ENCODE measurements at places on chromosomes 5 and 9.

DNA sequence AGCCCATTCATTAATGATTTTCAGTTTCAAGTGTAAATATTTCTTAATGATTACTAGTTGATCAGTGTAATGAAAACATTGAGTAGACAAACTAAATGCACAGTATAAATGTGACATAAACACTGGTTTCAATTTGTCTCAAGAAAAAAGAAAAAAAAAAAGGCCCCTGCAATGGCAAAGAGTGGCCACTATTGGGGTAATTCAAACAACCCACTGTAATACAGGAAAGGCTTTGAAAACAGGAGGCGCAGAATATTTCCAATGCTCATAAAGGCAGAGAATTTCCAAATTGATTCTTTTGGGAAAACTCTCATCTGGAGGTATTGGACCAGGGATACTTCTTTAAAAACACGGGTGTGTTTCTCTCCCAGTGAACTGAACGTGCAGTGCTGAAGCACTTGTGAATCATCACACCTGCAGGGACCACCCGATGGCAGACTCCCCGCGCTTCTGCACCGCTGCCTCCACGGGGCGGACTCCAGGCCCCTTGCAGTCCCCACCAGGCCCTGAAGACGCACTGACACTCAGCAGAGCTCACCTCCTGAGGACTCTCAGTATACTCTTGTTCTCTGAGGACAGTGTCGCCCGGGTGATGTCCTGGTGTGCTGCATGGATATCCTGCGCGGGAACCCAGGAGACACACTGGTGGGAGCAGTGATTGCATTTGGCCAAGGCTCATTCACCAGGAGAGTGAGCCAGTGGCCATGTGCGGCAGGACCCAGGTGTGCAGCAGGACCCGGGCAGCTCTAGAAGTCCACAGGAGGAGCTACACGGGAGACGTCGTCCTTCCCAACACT is 227.6 kb upstream of the IRX4 start:
- DNase-seq, result no peak

GRCh38 chr9:33011831-33012230 is 10.4 kb upstream of the APTX start:
- DNase-seq, result no peak

DNA sequence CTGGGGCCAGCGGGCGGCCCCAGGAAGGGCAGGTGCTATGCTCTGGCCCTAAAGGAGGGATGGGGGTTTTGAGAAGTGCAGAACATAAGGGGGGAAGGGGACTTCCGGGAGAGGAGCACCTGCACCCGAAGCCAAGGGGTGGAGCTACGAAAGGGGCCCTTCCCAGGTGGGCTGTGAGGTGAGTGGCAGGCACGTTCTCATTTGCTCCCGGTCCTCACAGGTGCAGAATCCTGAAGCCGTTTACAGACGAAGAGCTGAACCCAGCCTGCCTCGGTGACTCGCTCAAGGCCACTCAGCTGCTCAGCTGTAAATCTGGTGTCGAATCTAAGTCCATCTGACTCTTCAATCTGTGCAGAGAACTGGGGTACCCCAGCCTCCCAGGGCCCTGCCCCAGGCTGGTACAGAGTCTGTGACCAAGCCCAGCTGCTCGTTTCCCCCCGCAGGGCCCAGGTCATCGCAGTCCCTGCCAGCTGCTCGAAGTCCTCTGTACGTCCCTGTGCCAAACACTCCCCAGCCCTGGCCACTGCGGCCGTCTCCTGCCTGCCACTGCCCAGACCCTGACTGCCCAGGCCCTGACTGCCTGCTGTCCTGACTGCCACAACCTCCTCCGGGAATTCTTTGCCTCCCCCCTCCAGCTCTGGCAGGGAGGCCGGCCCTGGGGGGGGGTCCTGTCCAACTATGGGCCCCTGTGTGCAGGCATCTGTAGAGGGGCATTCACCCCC is 53.8 kb upstream of the RXRA start:
- DNase-seq, result no peak

- DNase-seq, result no peak
Measured at GRCh38 chr9:27548055-27548741, 18.6 kb upstream of the MOB3B start.

DNA sequence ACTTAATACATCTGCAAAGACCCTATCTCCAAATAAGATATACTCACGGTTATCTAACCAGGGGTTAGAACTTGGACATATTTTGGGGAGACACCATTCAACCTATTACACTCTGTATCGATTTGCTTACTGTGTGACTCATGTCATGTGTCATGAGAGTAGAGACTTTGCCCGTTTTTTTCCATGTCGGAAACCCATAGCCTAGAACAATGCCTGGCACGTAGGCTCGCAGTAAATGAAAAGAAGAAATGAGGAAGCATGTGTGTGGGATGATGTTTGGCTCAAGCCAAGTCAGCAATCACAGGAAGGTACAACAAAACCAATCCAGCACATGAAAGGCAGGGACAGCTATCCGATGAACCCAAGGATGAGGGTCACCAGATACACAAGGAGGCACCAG is 94.6 kb upstream of the DNAH5 start:
- no peak for DNase-seq

GRCh38 chr5:178307267-178308045 is 74.9 kb upstream of the PHYKPL start:
- no peak for DNase-seq

DNA sequence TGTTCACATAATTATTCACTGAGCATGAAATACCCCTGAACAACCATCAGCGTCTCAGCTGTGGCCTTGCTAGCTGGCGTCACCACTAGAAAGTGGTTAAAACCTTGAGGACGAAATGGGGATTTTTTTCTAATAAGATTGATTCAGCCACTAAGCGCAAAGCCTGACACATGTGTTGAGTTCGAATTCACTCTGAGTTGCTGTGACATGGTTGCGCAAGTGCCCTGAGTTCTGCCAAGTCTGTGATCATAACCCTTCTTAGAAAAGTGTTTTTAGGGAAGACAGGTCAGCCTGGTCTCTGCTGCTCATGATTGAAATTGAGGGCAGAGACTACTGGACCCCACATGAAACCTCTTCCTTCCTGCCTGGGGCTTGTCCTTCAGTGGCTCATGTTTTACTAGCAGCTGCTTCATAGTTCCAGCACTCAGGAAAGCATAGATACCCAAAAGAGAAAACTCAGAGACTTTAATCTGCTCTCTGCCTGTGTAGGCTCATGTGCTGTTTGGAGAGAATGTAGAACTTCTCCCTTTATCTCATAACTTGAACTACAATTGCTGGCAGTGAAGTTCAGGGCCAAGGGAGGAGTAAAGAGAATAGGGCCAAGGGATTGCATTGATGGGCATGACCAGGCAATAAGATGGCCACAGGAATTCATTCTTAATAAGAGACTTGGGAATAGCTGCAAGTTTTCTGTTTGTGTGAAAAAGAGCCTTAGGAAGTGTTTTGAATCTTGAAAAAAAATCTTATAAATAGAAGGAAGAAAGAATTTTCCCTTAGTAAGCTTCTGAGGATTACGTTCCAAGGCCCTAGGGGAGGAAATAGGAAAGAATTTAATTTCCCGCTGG is 66.8 kb upstream of the CXCL14 start:
- no peak for DNase-seq

DNA sequence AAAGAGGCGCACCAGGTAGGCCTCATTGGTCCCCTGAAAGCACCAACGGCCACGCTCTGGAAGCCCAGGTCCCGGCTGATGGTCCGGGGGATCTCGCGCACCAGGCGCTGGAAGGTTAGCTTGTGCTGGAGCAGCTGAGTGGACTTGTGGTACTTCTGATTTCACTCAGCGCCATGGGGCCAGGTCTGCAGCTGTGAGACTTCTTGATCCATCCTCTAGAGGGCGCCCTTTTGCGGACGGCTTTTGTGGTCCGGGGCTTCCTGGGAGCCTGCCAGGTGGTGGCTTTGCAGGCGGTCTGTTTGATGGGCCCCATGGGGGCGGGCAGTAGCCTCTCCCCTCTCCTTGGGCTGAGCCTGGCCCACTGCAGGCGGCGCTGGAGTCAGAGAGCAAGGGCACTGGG is 10.4 kb downstream of the TAF11L12 start:
- no peak for DNase-seq

GRCh38 chr9:133955821-133956411 is 36.2 kb downstream of the VAV2 start:
- peak; percentile 27 for DNase-seq

- no peak for DNase-seq
Measured at GRCh38 chr9:98765256-98765655, 31.1 kb downstream of the ANKS6 start.

DNA sequence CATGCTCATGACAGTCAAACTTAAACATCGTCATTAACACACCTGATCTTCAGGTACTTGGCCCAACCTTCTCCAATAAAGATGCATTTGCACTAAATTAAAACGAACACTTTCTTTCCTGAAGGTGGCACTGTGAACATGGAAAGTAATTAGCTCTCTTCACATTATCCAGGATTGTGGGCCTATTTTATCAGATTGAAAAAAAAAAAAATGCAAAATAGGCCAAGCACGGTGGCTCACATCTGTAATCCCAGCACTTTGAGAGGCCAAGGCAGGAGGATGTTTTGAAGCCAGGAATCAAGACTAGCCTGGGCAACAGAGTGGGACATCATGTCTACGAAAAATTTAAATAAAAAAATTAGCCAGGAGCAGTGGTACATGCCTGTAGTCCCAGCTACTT is 14.4 kb upstream of the CDC20B start:
- DNase-seq, result no peak

DNA sequence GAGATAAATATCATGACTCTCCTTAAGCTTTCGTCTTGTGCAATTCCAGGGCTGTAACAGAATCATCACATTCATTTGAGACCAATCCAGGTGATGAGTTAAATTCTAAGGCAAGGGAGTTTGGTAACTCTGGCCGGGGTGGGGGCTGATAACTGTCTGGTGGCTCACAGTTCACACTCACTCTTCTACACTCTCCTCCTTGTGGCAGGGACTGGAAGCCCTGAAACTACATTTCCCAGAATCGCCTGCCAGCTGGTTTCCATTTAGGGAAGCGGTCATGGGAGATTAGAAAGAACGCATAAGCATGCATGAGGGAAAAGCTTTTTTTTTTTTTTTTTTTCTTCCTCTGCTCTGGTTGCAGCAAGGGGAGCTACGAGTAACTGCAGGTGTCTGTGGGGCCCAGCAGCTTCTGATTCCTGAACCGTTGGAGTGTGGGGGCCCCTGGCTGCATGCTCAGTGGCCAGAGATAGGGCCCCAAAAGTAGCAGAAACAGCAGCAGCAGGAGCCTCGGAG is 154.8 kb upstream of the TBC1D2 start:
- DNase-seq, result no peak

GRCh38 chr5:60297658-60298057 is 402.3 kb downstream of the DEPDC1B start:
- no peak for DNase-seq

- no peak for DNase-seq
Measured at GRCh38 chr9:92392690-92393089, 11.7 kb downstream of the OGN start.

DNA sequence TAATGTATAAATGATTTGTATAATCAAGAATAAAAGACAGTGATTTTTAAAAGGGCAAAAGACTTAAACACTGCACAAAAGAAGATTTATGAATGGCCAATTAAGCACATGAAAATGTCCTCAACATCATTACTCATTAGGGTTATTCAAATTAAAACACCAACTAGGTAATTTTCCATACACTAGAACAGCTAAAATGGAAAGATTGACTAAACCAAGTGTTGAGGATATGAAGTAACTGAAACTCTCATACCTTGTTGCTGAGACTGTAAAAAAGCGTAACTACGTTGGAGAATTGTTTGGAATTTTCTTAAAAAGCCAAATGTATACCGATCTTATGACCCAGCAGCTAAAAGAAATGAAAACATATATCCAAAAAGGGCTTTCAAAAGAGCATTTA is 144.9 kb downstream of the SGCD start:
- no peak for DNase-seq
